ENCODE measurements at places on chromosomes 5 and 9. TPM values are rescaled to one million over a fixed set of nuclear protein-coding genes. Genes with fewer than 3 reads are reported as not detected.

Gene FOXD4
- total RNA-seq: 0.34 TPM

Gene FOXD4L4
- total RNA-seq: 0.04 TPM

Gene DMRT2
- not detected for total RNA-seq

Gene B4GALT1
- total RNA-seq: 265 TPM

Gene TXNDC8
- not detected for total RNA-seq

Gene PCDHGA10
- 0.02 TPM for total RNA-seq

Gene WNT8A
- total RNA-seq: not detected

Gene GM2A
- 16.9 TPM for total RNA-seq

Gene PTRH1
- total RNA-seq: 15.3 TPM

Gene LECT2
- not detected for total RNA-seq

Gene PCDHGC5
- total RNA-seq: 0.03 TPM

Gene IL13
- total RNA-seq: not detected

Gene HEMGN
- total RNA-seq: not detected

Gene NR3C1
- 26.7 TPM for total RNA-seq

Gene SLC34A3
- total RNA-seq: 0.07 TPM

Gene GBA2
- 39.1 TPM for total RNA-seq

Gene CNTNAP3
- total RNA-seq: 12.3 TPM

Gene CEL
- total RNA-seq: 0.69 TPM

Gene EIF4E1B
- total RNA-seq: not detected

Gene ZNF300
- 2.7 TPM for total RNA-seq

Gene EIF4EBP3
- 1.9 TPM for total RNA-seq

Gene DMRT3
- total RNA-seq: not detected

Gene BAAT
- total RNA-seq: 0.56 TPM

Gene IL33
- 0.27 TPM for total RNA-seq

Gene CDX1
- total RNA-seq: not detected

Gene NUDT12
- 1.4 TPM for total RNA-seq

Measured in A549 treated with dexamethasone at 1 μM for 4 hours (cell line).